ENCODE measurements at places on chromosomes 2 and 18.

- no peak for DNase-seq
Measured at GRCh38 chr2:39434233-39434897, 2.7 kb downstream of the MAP4K3 start.

- no peak for DNase-seq
Measured at GRCh38 chr2:73070643-73071359, 711 bp downstream of the SFXN5 start.

GRCh38 chr2:83251321-83251872 lies 1207.7 kb downstream of the SUCLG1 start:
- no peak for DNase-seq

DNA sequence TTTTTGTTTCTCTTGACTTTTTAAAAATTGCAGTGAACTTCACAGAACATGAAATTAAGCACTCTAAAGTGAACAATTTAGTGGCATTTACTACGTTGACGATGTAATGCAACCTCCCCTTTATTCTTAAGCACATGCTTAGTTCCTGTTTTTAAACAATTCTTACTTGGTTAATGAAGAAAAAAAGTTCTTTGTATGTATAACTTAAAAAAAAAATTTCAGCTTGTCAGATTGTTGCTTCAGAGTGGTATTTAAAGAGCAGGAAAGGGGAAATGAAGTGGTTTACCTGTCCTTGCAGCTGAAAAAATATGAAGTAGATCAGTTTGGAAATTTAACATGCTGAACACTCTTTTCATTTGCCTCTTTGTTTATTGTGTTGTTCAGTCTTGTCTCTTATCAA lies 95.7 kb upstream of the RASGRP3 start:
- no peak for DNase-seq

DNA sequence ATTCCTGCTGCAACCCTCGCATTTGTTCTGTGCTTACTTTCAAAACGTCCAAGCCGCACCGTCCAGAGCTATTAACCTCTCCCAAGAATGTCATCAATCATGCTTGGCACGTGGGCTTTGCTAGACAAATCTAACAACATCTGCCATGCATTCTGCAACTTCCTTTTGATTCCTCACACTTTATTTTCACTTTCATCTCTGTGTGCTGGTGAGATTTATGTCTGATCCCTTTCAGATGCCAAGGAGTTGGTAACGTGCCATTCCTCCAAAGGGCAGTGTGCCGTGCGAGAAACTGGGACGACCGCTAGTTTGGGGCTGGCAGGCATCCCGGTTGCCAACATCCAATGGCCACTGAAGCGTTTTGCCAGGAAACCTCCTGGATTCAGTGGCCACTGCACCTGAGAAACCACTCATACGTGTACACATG lies 230.0 kb upstream of the PARD3B start:
- DNase-seq: no peak

- DNase-seq: no peak
Measured at GRCh38 chr2:234603619-234604018, 106.7 kb upstream of the ARL4C start.

DNA sequence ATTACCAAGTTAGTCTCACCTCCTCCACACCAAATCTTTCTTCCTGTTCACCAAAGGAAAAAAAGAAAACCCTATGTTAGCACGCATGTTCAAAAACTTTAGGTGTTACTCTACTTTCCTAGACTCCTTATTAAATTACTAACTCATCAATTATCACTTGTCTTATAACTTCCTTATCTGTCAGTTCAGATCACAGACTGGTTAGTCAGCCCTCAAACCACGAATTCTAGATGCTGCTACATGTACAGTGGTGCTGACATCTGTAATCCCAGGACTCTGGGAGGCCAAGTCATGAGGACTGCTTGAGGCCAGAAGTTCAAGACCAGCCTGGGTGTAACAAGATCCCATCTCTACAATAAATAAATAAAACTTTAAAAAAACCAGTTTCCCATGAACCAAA lies 3.5 kb downstream of the YWHAQ start:
- DNase-seq: no peak

DNA sequence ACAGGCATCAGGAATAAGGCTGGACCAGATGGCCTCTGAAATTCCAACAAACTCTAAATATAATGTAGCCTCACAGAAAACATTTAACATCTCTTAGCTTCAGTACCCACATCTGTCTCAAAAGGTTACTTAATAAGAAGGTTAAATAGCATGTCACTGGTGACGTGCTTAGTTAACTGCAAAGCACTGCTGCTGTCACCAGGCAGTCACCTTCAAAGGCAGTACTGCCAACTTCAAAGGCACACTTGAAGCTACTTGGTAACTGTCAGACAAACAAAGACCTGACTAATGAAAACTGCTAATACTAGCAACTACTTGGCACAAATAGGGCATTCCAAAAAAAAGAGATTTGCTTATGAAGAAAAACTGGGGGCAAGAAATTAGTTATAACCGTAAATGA lies 36.2 kb downstream of the EPG5 start:
- DNase-seq: no peak

DNA sequence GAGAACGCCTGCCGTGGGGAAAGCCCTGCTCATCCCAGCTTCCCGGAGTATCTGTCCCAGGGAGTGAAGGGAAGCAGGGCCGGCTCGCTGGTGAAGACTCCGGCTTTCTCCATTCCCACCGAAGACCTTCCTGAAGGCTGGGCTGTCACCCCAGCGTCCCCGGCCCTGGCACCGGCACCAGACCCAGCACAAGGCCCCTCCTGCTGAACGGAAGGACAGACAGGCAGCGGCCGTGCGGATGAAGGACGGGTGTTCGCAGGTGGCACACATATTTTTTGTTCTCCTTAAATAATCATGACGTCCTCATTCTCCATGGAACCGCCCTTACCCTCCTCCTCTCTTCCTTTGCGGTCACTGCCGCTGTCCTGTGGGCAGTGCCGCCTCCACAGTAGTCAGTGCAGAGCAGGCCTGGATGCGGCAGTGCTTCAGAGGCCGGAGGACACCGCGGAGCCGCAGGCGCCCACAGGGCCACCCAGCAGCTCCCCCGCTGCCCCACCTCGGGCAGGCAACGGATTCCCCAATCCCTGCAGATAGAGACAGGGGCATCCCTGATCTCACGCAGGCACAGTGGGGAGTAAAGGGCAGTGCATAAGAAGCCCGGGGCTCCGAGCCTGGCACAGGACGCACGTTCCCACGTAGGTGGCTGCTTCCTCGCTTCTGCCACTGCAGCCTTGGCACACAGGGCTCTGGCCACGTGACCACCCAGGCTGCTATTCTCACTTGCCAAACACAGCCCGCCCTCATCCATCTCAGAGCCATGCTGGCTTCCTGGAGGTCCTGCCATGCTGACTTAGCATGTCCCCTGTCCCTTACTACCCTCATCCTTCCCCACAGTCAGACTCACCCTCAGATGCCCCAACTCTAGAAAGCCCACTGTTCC lies 229.7 kb downstream of the EIPR1 start:
- no peak for DNase-seq

DNA sequence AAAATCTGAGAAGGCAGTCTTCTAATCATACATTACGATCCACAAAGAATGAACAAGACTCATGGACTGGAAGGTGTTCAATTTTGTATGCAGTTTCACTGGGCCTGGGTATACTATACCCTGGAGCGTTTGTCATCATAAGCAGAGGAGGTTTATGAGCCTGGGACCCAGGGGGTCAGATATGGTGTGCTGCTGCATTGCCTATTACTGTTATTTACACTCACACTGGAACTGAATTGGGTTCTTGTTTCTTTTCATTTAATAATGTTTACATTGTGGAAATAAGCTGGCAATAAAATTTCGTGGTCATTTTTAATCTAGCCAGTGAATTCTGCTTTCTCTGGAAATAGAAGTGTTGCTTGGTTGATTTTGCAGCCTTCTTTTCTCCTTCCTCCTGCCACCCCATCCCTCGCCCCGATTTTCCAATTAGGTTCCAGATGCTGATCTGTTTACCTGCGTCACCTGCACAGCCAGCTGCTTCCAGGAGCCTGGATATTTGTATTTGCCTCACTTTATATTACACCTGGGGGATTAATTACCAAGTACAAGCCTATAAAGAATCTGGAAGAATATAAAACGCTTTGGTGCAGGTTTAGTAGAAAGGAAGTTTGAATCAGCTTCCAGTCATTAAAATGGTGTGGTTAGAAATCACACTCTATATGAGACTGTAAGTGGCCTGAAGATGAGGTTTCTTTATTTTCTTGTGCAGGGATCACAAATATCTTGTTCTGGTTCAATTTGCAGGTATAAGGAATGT lies 234.4 kb downstream of the SOCS6 start:
- no peak for DNase-seq

DNA sequence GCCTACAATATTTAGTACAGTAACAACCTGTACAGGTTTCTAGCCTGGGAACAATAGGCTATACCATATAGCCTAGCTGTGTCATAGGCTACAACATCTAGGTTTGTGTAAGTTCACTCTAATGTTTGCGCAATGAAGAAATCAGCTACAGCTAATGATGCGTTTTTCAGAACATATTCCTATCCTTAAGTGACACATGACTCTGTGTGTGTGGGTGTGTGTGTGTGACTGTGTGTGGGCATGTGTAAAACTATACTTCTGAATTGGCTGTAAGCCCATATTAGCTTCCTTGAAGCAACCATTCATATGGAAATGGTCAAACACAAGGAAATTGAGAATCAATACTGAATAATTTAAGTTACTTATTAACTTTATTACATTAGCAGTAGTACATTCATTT lies 120.8 kb upstream of the SULT1C3 start:
- no peak for DNase-seq

GRCh38 chr2:222677981-222678380 lies 6.5 kb downstream of the MOGAT1 start:
- DNase-seq: no peak

DNA sequence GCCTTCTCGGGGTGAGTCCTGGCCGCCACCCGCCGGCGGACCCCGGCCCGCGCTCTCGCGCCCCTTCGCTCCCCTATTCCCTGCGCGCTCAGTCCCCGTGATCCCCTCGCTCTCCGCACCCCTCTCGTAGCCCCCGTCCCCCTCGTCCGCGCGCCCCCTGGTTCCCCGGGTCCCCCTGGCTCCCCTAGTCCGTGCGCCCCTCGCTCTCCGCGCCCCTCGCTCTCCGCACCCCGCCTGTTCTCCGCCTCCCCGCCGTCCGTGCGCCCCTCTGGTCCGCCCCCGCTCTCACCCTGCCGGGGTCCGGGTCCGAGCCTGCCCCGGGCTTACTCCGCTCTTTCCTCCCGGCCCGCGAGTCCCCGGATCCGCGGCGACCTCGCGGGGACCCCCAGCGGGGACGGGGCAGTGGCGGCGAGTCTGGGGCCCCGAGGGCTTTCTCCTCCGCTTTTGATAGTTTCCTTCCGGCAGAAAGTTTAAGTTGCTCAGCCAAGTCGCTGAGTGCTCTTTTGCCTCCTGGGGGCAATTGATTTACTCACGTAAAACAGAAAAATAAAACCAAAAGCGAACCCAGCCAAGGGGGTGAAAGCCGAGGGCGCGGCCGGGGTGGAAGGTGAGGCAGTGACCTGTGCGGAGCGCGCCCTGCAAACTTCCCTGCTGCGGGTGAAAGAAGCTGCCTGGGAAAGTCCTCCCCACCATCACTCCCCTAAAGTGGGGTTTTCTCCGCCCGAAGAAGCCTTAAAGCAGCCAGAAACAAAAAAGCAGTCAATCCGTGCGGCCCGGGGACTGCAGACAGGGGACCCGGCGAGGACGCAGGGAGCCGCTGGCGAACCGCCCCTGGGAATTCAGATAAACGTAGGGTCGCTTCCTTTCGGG lies 568 bp downstream of the RAB31 start:
- no peak for DNase-seq

GRCh38 chr2:100197631-100198153 lies 55.3 kb upstream of the AFF3 start:
- DNase-seq: no peak

DNA sequence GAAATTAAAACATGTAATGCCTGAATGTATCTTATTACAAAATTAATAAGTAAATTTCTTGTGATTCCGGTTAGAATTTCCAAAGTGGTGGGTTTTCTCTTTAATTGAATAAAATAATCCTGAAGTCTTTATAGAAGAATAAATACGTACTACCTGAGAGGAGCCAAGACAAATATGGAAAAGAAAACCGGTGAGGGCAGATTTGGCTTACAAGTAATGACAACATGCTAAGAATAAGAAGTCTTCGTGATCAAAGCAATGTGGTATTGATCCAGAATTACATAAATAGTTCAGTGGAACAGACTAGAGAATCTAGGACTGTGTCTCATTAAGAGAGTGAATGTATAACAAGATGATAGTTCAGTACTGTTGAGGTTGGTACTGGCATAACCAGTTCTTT lies 167.5 kb downstream of the NEDD4L start:
- no peak for DNase-seq

DNA sequence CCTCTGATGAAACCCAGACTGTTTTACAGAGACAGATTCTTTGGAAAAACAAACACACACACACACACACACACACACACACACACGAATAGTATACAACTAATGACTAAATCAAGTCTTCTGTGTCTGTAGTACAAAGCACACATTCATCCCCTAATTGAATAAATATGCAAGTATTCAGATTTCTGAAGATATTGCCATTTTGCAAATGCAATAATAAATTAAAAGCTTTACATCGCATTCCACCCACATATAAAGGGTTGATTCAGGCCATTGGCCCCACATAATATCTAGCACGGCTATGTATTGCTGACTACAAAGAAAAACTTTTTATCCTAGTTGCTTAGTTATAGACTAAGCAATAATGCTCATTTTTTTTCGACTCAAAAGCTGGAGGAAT lies 86.2 kb downstream of the PAX3 start:
- DNase-seq: no peak

DNA sequence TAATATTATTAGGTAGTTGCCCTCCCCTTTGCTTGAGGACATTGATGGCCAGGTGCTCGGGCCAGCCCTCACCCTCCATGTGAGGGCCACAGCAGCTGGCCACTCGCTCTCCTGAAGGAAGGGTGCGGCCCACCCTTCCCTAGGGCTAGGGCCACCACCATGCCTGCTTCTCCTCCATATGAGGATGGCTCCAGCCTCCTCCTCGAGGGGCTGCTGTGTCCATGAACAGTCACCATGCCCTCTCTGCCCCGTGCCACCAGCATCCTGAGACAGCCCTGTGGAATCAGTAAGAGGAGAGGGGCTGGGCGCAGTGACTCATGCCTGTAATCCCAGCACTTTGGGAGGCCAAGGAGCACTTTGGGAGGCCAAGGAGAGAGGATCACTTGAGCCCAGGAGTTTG lies 2.4 kb downstream of the GPR17 start:
- DNase-seq: no peak
